ENCODE measurements at places on chromosomes 11 and 22.
A peak's percentile ranks its signal among the peaks of the same experiment; 100 is the strongest.

DNA sequence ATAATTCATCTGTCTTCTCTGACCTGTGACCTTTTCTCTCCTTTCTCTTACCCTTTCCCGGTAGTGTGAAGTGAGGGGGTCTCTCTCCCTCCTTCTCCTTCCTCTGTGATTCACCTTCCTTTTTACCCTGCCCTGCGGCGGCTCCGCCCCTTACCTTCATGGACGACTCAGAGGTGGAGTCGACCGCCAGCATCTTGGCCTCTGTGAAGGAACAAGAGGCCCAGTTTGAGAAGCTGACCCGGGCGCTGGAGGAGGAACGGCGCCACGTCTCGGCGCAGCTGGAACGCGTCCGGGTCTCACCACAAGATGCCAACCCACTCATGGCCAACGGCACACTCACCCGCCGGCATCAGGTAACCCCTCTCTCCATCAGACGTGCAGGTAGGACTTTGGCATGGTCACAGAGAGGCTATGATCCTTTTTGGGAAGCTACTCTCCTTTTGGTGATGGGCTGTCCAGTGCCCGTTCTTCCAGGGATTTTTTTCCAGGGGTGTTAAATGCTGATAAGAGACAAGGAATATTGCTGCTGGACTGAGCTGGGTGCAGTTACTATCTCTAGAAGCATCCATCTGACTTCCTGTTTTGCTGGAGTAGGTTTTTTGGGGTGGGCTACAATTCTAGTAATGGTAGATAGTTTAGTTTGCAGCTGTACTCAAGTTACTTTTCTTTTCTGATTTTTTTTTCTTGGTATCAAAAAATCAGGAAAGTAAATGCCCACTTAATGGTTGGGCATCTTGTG is 29.9 kb downstream of the CTNND1 start:
- DNase-seq, result no peak

DNA sequence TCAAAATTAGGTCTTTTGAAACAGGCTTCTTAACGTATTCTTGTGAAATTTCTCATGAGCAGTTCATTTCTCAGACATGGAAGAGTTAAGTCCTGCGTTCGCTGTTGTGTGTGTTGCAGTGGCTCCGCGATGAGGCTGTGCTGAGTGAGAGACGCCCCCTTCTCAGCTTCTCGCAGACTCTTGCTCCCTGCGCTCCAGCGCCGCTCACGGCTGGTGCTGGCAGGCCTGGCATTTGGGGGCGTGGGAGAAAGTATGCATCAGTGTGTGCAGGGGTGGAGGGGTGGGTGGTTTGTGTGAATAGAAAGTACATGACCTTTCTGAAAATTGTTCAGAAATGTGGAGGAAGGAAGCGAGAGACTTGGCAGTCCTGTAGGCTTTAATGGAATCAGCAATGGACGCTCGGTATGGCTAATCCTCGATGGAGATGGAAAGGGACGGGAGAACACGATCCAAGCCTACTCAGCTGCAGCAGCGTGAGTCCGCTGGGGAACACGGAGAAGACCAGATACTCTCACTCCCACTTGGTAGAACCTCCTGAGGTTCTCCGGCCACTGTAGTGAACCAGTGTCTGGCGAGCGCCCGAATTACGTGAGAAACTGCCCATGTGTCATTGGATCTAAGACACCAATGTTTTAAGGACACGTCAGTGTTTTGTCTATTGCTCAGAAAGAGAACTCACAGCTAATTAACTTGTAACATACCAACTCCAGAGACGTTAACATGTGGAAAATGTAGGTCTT is 5.9 kb downstream of the TAB1 start:
- no peak for DNase-seq

- DNase-seq, result no peak
Measured at GRCh38 chr11:66688561-66689534, 11.2 kb upstream of the RBM4B start.

DNA sequence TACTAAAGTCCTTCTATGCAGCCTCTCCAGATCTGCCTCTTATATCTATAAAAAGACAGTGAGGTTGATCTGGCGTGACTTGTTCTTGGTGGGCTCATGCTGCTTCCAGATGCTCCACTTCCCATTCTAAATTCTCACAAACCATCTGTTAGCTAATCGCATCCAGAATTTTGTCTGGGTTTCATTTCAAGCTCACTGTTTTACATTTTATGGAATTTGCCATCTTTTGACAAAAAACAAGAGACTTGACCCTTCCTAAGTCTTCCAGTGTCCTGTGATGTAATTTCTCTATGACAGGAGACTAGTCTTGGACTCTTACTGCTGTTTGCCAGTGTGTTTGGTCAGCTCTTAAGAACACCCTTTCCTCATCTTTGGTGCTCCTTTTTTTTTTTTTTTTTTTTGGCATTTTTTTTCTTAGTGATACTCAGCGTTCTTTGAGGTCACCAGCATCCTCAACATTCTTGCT is 23.0 kb downstream of the CRKL start:
- DNase-seq, result no peak

- no peak for DNase-seq
Measured at GRCh38 chr22:24730864-24731263, 43.7 kb downstream of the PIWIL3 start.

- peak; percentile 46 for DNase-seq
Measured at GRCh38 chr11:46352063-46352841, 5.0 kb downstream of the DGKZ start.

DNA sequence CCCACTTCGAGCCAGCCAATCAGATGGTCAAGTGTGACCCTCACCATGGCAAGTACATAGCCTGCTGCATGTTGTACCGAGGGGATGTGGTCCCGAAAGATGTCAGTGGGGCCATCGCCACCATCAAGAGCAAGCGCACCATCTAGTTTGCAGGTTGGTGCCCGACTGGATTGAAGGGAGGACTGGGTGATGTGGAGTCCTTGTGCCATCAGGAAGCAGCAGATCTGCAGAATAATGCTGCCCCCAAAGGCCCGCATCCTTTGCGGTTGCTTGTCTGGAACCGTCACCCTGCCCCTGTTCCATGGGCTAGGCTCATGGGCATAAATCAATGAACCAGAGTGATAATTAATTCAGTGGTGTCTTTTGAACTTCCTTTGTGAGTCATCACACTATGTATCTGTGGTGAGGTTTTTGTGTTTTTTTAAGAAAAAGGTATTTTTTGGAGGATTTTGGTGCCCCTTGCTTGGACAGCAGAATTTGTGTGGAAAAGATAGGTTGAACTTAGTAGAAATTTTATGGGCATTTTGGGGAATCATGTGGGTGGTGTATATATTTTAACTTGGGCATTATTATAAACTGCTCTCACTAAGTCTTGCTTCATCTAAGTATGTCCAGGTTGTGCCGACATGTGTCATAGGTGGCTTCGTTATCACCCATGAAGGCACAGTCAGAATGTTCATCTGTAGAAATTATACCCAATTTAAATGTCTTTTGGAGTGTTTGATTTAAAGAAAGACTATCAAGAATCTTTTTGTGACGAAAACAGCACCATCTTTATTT is 22.3 kb downstream of the LRRC74B start:
- DNase-seq, result no peak

GRCh38 chr22:29352778-29353177 is 35.6 kb downstream of the AP1B1 start:
- no peak for DNase-seq

DNA sequence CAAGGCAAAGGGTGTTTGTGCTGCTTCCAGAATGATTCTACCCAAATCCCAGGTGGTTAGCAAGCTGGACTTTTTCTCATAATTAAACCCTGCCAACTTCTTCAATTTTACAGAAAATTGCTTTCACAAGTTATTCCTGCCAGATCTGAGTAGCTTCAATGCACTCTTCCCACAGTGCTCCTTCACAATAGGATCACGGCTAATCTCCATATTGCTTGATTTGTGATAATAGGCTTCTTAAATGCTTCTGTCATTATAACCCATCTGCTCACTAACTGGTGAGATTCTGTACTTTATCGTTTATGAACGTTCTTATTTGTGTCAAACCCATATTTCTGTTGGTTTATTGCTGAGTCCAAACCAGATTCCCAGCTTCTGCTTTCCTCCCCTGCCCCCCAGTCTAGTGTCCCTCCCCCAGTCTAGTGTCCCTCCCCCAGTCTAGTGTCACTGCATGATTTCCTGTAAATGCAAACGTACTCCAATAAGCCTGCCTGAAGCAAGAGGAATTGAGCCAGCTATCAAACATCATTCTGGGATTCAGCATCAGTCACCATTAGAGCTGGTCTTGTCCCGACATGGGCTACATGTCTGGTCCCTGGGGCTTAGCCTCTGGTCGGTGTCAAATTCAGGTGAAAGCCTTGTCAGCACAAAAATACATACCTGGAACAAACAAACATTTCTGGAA is 14.0 kb downstream of the MMP3 start:
- DNase-seq, result no peak

DNA sequence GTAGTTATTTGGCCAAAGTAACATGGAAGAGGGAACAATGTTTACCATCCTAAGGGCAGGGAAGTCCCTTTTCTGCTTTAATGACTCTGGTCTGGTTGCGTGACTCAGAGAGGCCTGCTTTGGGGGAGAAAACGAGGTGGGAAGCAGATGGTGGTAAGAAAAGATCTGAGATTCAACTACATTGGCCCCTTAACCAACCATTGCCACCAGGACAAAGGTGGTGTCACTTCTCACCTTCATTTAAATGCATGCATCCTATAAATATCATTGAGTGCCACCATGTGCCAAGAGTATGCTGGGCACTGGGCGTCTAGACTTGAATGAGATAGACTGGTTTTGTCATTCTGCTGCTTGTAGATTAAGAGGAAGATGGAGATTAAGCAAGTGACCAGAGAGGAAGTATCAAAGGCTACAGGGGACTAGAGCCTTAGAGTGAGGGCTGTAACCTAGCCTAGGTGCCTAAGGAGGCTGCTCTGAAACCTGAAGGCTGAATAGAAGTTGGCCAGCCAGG is 3.6 kb upstream of the SORL1 start:
- DNase-seq, result no peak

Data from germinal center (tissue), 1 donor.